ENCODE measurements at places on chromosomes 2 and 18.

GRCh38 chr2:101140237-101140636 is 10.9 kb downstream of the TBC1D8 start:
- no peak for DNase-seq

- DNase-seq: no peak
Measured at GRCh38 chr2:39923455-39923854, 144.4 kb upstream of the THUMPD2 start.

- DNase-seq: peak; percentile 41
Measured at GRCh38 chr2:222859786-222860612, 837 bp upstream of the ACSL3 start.

GRCh38 chr2:150486539-150487484 is 655 bp downstream of the RND3 start:
- no peak for DNase-seq

DNA sequence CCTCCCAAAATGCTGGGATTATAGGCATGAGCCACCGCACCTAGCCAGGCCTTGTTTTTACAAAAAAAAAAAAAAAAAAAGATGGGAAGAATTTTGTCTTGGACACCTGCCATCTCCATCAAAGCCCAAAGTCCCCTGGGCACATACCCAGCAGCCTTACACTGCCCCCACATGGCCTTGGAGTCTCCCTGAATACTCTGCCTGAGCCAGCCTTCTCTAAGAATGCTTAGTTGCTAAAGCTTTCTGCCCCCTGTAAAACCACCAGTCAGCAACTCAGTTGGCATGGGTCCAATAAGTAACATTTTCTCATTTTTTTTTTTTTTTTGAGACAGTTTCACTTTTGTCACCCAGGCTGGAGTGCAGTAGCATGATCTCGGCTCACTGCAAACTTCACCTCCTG is 40.6 kb downstream of the SPC25 start:
- no peak for DNase-seq

DNA sequence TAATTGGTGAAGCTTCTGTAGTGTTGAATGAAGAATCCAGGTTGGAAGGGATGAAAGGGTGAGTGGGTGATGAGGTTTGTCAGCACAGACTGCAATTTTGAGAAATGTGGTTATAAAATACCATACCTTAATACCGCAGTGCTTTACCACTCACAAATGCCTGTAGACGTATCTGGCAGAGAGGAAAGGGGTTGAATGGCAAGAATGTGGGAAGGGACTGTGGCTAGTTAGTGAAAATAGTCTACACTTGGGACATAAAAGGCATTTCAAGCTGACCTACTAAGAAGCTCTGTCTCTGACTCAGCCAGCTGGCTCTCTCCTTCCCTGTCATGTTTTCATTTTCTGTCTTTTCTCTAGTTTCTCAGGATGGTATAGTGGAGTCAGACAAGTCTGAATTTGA is 25.1 kb downstream of the CDK15 start:
- no peak for DNase-seq

GRCh38 chr2:150619607-150620330 is 132.3 kb upstream of the RND3 start:
- no peak for DNase-seq

DNA sequence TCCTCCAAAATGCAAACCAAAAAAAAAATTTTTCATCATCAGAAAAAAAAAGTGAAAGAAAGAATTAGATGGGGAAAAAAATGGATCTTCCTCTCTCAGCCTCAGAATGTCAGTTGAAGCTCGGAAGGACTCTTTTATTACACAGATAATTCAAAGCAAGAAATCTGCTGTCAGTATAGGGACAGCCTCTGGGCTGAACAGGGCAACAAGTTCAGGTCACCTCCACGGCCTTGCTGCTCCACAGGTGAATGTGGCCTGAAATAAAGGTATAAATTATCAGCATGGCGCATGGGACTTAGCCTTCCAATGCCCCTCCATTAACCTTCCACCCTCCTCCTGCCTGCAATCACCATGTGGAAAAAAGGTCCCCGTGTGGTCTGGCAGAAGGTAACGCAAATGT is 316.8 kb upstream of the POU3F3 start:
- no peak for DNase-seq

DNA sequence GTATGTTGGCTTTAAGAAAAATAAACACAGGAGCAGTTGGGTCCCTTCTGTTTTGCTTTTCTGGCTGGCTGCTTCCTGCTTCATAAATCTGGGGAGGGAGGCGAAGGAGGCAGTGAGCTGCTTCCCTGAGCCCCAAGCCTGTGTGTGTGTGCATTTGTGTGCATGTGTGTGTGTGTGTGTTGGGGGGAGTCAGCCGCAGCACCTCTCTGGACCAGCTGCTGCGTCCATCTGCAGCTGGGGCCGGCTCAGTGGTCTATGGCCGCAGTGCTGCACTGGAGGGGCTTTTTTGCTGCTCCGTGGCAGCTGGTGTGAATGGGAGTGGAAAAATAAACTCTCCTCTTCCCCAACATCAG is 192.3 kb downstream of the RNF144A start:
- no peak for DNase-seq

GRCh38 chr2:128549646-128550260 is 231.1 kb upstream of the HS6ST1 start:
- DNase-seq: no peak

DNA sequence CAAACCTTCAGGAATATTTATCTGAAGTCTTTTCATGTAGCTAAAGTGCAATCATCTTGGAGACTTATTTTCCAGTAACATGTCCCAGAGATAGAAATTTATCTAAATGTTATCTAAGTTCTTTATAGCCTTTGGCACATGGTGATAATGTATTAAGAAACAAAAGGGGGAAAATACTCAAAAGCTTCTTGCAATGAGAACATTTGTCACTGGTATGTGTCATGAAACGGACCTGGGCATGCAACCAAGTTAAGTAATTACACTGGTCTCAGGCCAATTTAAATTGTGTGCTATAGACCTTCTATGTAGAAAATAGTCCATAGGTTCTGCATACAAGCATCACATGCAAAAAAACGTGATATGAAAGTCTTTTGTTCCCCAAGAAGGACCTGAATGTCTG is 136.2 kb downstream of the SLC8A1 start:
- DNase-seq: no peak

DNA sequence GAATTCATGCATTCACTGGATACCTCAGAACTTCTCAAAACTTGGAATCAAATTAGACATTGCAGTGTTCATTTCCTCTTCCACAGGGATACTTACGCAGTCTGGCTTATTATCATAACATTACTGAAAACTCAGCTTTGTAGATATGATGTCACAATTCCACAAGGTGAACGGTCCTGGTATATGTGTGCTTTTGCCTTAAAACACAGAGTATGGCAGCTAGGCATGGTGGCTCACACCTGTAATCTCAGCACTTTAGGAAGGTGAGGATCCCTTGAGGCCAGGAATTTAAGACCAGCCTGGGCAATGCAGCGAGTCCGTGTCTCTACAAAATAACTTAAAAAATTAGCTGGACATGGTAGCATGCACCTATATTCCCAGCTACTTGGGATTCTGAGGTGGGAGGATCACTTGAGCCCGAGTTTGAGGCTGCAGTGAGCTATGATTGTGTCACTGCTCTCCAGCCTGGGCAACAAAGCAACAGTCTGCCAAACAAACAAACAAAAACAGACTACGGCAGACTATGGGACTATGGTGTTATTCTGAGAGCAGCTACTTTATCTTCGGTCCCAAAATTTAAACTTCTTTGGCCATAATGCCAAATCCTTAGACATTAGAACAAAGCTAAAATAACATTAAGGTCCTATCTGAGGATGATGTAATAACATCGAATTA is 1191.9 kb upstream of the SLC39A10 start:
- no peak for DNase-seq

DNA sequence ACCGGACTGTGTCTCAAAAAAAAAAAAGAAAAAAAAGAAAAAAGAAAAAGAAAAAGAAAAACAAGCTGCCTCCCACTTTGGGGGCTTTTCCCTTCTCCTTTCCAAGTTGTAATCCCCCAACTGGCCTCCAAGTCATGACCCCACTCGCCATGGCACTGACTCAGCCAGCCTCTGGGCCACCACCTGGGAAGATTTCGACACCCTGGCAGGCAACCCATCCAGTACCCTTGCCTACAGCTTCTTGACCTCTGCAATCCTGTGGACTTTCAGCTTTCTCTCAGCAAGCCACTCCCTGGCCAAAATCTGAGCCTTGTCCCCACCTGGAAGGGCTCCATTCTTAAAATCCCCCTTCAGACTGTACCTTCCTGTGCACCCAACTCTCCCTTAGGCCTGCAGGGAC is 22.3 kb upstream of the FOSL2 start:
- DNase-seq: no peak

GRCh38 chr18:36454245-36454644 is 156.7 kb downstream of the FHOD3 start:
- DNase-seq: no peak

DNA sequence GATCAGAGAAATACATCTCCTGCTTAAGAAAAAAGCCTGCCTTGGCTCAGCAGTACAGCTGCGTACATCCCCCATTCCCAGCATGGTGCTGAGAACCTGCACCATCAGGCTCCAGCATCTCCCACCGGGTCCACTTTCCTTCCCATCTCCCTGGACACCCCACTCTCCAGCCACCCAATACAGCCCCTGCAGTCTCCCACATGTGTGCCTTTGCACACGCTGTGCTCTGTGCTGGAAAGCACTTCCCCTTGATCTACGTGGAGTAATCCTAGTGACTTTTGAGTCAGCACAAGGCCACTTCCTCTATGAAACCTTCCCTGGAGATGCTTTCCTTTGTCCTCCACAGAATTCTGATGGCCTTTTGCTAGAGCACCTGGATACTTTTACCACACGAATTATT is 17.0 kb downstream of the STAT1 start:
- no peak for DNase-seq

- DNase-seq: no peak
Measured at GRCh38 chr2:85156619-85157018, 23.4 kb downstream of the TCF7L1 start.

DNA sequence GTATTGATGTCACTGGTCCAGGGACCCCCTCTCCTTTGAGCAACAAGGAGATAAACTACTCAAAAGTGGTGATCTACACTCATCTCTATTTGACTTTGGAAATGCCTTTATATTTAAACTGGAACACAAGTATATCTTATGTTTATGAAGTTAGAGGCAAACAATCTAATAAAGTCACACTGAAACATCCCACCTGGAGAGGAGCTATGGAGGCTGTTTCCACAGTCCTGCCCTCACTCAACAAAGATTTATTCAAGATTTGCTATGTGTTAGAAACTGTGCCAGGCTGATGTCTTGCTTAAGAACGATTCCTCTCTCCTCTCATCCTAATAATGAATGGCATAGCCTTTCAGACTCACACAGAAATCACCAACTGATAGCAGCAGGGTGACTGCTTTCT is 140.8 kb downstream of the ALPK2 start:
- DNase-seq: no peak

DNA sequence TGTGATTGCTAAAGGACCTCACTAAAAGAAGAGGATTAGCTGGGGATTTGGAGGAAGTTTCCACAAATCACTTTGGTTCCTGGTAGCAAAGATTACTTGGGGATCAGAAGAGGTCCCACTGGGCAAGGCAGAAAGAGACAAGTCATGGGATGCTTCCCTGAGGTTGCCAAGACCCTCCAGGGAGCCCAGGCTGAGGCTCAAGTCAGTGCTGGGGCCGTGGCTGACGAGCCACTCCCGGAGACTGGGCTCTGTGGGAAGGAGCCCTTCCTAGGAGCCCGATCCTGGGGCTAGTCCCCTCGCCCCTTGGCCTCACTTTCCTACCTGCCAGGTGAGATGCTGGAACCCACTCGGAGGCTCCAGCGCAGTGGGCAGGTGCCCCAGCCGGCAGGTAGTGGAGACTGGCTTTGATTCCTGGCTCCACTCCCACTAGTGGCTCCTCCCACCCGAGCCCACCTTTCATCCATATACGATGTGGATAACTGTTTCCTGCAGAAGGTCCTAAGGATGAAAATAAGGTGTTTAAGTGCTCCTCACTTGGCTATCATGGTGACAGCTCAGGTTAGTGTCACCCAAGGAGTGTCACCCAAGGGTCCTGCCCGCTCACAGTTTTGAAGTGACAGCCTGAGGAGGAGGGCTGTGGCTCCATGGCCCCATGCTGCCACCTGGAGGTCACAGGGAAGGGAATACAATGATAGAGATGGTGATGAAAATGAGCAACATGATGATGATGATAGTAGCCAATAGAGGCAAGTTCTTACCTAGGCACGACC is 100.5 kb downstream of the CAPN13 start:
- peak; percentile 83 for DNase-seq

- no peak for DNase-seq
Measured at GRCh38 chr18:63869851-63870250, 17.7 kb upstream of the SERPINB2 start.

DNA sequence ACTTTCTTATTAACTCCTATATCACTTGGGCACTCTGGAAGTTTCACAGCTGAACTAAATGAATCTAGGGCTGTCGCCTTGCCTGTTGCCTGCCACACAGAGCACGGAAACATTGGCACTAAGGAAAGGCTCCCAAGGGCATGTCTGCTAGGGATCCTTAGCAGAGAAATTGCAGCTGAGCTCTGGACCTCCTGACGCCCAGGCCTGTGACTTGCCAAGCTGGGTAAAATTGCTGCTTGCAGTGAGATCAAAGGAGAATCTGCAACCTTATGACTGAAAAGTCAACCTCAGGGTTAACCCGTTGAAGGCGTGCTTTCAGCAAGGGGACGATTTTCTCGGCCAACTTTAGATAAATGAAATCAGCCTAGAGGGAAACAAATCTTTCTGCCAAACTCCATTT is 189.8 kb downstream of the NCK2 start:
- no peak for DNase-seq

DNA sequence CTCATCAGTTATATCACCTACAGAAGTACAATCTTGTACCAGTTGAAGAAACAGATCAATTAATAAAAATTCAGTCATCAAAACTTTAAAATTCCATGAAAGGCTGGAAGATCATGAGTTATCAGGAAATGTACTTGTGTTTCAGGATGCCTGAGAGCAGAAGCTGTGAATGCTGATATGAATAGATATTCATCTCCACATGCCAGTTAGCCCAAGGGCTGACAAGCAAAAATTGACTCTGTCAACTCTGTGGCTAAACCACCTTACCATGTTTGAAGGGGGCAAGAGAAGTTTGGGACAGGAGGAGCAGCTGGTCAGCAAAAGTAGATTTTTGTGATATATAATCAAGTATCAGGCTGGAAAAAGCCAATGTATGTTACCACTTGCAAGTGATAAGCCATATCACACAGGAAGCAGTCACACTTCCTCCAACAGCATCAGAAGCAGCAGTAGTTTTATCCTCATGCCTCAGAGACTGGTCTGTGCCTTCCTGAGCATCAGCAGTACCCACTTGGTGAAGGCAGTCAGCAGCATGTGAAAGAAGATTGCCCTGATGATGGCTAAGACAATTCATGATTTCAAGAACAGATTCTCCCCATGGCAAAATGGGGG is 328.2 kb upstream of the CNTNAP5 start:
- DNase-seq: no peak

DNA sequence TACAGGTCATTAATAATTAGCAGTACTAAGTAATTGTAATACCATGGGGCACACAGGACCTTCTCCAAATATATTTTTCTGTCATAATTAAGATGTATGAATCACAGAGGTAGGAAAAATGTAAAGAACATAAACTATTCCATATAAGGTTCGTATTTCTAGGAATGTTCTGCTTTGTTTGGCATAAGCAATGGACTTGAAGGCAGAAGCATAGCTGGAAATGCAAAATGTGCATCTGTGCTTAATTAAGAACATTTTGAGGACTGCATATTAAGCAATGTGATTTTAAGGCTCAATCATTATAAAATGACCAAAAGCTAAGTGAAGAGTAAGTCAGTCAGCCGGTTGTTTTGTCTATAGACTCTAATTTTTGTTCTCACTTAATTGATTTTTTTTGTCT is 123.2 kb downstream of the RBM43 start:
- no peak for DNase-seq
